Activated T-cell treated with anti-CD3 and anti-CD28 coated beads for 1 hour (primary cell): ENCODE measurements at places on chromosomes 7 and 10.

GRCh38 chr10:91856637-91857036, 52.6 kb downstream of the FGFBP3 start:
- DNase-seq = no peak

- DNase-seq = no peak
These were observed 1111.0 kb downstream of the XPNPEP1 start for GRCh38 chr10:108812296-108812695.

GRCh38 chr7:133846203-133846945, 280.8 kb upstream of the LRGUK start:
- DNase-seq = no peak

DNA sequence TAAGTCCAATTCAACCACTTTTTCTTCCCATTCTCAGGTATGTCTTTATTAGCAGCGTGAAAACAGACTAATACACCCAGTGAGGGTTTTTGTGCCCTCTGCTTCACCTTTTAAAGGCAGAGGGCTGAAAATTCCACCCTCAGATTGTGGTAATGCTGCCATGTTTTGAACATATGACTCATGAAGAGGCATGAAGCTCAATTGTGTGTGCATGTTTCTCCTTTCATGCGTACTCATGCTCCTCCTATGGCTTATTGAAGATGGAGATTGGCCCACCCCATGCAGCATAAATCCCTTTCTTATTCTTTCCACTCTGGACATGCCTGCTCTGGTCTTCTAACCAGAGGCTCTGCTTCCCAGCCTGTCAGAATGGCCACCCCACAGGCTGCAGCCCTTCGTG, 168.0 kb upstream of the PRKCQ start:
- no peak for DNase-seq

GRCh38 chr7:131959106-131959812, 402.8 kb upstream of the PODXL start:
- no peak for DNase-seq

GRCh38 chr10:31921031-31921430, 7.6 kb downstream of the ARHGAP12 start:
- DNase-seq = no peak

DNA sequence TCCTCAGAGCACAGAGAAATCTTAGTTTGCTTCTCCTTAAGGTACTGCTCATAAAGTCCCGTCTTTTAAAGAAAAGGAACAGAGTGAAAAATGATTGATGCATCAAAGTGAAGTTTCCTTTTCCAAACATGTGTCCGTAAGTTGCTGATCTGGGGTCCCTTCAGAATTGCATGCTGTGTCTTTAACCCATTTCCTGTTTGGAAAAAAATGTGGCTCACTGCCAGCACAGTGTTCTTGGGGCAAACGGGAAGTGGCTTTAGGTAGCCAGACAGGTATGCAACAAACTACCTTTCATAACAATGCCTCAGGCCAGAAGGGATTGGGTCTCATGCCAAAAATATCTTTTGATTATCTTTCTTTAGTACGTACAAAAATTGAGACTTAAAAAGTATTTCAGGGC, 50.9 kb downstream of the TFAM start:
- DNase-seq = no peak

DNA sequence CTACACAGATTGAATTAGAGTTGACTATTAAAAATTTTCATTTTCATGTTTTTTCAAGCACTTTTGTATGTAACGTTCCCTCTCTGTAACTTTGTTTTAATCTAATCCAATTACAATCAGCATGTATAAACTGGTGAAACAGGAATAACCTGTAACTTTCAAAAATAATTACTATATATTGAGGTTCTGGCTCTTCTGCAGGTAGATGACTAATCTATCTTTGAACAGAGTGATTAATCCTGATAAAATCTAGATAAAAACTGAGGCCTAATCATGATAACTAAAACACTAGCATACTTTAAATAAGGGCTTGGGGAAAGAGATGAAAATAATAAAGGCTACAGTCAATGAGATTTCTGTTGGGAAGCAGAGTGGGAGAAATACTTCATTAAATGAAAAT, 101.6 kb upstream of the KCND2 start:
- DNase-seq = no peak

DNA sequence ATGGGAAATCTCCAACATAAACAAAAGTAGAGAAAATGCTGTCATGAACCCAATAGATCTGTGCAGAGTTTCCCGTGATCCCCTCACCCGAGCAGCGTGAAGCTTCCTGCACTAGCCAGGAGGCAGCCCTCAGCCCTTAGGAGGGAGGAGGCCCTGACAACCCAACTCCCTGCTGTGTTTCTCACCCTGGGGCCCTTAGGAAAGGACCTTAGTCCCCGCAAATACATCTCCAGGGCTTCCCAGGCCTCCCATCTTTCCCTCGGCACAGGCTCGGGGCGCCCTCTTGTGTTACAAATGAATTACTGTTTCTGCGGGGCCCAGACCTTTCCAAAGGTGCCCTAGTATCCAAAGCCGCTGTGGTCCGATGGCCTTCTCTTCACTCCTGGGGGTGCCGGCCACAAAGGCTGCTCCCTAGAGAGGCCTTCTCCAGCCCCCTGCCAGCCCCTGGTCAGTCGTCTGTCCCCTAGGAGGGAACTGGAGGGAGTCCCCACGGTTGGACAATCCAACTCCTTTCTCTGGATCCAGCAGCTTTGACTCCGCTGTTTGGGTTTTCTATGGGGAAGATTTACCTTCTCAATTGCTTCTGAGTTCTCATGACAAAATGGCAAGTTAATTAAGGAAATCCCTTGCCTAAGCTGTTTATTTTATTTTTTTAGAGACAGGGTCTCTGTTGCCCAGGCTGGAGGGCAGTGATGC, 49.9 kb upstream of the SH2B2 start:
- peak; percentile 22 for DNase-seq

- DNase-seq = no peak
These were observed 24.8 kb upstream of the FFAR4 start for GRCh38 chr10:93541402-93542357.

GRCh38 chr10:30345611-30346010, 3.5 kb downstream of the MTPAP start:
- DNase-seq = no peak

DNA sequence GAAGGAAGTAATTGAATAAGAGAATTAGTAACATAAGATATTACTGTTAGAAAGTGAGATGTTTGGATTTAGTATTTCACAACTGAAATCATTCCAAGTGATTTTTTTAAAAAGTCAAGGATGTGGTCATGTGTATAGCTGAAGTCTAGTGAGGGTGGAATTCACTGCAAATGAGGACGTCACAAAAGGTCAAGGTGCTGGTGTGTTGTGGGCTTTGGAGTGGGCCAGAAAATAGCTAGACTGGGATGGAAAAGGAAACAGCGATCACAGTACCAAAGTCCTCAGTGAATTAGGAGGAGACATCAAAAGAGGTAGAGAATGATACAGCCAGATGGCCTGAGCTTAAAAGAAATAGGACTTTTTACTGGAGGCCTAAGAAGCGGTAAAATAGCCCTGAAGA, 272.8 kb downstream of the DYNC1I1 start:
- no peak for DNase-seq

DNA sequence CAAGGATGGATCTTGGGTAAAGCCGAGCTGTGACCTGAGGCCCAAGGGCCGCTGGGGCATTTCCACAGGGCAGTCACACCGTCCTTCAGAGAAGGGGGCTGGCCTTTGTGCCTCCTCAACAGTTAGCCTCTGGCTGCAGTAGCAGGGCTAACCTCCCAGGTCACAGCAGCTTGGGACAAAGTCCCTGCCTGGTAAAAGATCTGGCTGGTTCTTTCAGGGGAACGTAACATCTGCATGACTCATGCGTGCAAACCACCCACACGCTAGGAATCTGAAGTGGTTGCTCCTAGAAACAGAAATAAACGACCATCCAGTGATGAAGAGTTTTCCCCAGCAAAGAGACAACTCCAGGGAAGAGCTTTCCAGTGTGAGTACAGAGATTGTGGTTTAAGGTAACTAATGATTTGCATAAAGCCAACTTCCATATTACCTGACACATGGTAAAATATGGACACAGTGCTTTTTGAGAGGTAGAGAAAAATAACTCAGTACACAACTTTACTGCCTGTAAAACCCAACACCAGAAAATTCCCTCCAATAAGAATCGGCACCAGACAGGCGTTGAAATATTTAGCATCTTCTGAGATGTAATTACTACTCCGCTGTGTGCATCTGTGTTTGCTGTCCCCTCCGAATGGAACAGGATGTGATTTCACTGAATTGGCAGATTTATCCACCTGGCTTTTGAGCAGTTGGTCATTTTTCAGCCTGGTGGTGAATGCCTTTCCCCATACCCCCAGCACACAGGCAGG, 84.9 kb upstream of the ADRB1 start:
- no peak for DNase-seq

GRCh38 chr7:39621784-39622411, 1.5 kb upstream of the RALA start:
- DNase-seq = no peak

DNA sequence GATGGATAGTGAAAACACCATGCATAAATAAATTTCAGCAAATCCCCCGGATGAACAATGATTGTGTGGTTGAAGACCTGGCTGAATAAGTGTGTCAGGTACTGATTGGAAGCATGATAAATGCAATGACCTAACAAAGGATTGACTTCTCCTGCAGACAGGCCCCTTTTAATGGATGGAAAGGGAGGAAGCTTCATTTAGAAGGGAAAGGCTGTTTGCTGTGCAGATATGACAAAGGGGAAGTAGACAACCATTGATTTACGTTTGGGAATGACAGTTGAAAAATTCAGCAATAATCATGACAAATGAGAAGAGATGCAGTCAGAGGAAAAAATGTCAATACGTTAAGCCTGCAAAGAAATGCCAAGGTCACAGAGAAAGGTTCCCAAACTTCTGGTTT, 503.8 kb downstream of the LRMDA start:
- DNase-seq = no peak

- DNase-seq = no peak
These were observed 29.0 kb downstream of the UPP1 start for GRCh38 chr7:48118041-48118440.

DNA sequence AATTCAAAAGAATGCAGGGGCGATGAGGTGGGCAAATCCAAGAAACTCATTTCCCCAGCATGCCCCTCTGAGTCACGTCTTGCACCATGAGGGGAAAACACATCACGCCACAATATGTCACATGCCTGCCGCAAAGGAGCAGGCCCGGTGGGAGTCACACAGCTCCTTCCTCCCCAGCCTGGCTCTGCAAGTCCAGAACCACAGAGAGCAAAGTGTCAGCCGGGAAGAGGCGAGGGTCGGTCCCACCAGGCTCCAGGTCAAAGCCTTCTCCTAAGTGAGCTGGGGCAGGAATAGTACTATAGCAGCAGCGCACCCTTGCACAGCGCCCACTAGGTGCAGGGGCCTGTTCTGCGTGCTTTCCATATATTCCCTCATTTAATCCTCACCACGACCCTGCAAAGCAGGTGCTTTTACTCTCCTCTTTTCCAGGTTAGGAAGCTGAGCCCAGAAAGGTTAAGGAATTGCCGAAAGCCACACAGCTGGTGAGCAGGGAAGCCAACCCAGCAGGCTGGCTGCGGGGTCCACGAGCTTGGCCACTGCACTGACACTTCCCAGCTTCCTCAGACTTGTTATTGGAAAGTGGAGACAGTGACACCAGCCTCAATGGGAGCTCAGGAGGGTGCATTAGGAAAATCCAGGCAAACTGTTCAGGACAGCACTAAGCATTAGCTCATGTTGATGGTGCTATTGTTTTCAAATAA, 94.0 kb upstream of the ZMIZ1 start:
- peak; percentile 33 for DNase-seq

DNA sequence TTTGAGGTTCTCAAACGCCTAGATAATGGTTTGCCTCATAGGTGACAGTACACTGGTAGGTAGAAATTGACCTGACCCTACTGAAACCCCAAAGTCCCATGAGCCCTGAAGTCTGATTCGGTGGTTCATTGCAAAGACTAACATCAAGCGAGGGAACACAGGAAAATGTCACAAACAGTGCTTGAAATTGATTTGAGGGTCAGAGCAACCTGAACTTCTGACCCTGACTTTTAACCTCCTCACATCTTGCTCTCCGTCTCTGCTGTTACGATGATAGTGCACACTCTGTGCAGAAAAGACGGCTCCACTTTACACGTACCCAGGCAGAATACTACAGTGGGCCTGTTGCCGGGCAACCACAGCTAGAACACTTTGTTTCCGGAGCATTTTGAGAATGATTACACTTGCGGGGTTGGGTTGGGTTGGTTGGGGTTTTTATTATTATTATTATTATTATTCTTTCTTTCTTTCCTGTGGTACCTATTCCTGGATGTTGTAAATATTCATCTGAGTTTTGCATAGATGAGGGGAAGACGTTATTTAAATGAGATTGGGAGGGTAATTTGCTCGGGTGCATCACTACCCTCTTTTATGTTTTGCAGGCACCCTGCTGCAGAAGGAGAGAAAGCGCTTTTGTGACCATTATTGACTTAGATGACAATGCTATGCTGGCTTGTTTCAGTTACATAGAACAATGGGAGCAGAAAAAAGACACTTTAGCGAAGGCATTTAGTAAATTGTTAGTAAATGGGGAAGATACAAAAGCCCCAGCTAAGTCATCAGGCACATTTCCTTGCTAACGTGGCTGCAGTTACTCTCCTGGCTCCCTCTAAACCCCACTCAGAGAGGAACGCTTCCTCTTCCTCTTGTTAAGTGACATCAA, 438.1 kb upstream of the NRP1 start:
- no peak for DNase-seq

GRCh38 chr10:126160971-126161630, 227.2 kb downstream of the ADAM12 start:
- no peak for DNase-seq

DNA sequence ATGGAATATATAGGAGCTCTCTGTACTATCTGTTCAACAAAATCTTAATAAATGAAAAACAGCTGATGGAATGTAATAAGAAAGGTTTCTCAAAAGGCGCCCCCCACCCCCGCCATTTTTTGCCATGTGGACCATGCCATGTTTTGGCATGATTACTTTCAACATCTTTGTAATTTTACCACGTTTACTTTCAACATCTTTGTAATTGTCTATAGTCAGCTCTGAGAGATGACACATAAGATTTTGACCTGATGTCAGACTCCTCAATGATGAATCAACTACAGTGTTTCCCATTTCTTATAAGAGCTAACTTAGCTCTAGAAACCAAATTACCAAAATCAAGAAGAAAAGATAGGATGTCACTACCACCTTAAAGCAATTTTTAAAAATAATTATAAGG, 144.9 kb upstream of the AHR start:
- no peak for DNase-seq
